ENCODE measurements at places on chromosomes 2 and 18. TPM values are rescaled to one million over a fixed set of nuclear protein-coding genes. Genes with fewer than 3 reads are reported as not detected.

- DNase-seq: no peak
Observed at GRCh38 chr2:7024261-7024660, 107.0 kb downstream of the RNF144A start.

DNA sequence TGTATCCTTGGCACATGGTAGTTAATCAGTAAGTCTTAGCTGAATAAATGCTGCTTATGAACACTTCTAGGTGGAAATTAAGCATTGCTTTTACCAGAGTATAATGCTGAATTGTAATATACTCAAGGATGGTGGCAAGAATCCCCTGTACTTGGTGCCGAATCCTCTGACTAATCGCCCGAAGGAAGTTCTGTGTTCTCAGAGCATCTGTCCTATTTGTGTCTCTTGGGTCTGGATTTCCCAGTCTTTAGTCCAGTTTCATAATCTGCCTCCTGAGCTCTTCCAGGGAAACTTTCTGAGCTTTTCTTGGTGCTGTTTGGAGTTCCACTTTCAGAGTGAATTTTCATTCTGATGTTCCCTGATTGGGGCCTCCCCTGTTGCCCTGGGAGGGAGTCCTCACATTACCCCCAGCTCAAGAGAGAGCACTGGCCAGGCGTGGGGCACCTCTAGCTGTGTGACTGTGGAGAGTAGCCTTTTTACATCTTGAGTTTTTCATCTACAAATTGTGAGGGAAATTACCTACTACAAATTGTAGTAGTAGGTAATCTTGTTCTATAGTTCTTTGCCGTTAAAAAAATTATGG lies 144.9 kb downstream of the LTBP1 start:
- DNase-seq: no peak

GRCh38 chr18:57748770-57749603 lies 54.1 kb downstream of the ATP8B1 start:
- DNase-seq: no peak

DNA sequence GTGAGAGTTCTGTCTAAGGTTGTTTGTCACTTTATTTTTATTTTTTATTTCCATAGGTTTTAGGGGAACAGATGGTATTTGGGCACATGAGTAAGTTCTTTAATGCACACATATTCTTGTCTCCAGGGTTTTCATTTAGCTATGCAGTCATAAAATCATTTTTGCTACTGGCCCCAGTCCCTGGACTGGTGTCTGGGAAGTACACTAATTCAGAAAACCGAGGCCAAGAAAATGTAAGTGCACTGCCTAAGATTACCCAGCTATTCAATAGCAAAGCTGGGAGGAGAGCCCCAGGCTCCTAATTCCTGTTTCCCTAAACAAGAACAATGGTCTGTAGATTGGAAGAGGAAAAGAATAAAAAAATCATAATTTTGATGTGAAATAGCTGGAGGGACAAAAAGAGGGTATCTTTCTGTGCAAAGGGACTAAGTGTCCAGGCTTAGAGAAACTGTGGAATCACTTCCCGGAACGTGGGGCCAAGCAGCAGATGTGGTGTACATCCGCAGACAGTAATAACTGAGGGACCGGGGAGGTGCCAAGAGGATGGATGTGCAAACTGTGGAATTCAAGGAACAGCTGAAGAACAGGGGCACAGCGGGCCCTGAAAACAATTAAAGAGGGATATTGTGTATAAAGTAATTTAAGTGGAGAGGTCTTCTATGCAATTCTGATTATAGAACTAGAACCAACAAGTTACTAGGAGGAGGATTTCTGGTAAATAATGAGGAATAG lies 236.3 kb downstream of the ACKR3 start:
- no peak for DNase-seq

- no peak for DNase-seq
Observed at GRCh38 chr2:191713837-191714236, 35.9 kb downstream of the NABP1 start.

The SPTBN1 gene
- 74.4 TPM for total RNA-seq

The HOXD11 gene
- total RNA-seq: not detected
